Fibroblast of lung (primary cell): ENCODE measurements at places on chromosomes 7 and 10. TPM values are rescaled to one million over a fixed set of nuclear protein-coding genes. Genes with fewer than 3 reads are reported as not detected.

GRCh38 chr7:45573661-45574415 lies at the start of gene ADCY1:
Gene ADCY1, plus strand, starts transcription at chr7:45574368. Its CDS starts 176 bp downstream, at chr7:45574544.
- no peak for DNase-seq

GRCh38 chr10:94428766-94429707 lies 26.7 kb downstream of the TBC1D12 start:
- peak; percentile 90 for DNase-seq

Gene BTBD16
- polyA plus RNA-seq = not detected in 2 replicates

DNA sequence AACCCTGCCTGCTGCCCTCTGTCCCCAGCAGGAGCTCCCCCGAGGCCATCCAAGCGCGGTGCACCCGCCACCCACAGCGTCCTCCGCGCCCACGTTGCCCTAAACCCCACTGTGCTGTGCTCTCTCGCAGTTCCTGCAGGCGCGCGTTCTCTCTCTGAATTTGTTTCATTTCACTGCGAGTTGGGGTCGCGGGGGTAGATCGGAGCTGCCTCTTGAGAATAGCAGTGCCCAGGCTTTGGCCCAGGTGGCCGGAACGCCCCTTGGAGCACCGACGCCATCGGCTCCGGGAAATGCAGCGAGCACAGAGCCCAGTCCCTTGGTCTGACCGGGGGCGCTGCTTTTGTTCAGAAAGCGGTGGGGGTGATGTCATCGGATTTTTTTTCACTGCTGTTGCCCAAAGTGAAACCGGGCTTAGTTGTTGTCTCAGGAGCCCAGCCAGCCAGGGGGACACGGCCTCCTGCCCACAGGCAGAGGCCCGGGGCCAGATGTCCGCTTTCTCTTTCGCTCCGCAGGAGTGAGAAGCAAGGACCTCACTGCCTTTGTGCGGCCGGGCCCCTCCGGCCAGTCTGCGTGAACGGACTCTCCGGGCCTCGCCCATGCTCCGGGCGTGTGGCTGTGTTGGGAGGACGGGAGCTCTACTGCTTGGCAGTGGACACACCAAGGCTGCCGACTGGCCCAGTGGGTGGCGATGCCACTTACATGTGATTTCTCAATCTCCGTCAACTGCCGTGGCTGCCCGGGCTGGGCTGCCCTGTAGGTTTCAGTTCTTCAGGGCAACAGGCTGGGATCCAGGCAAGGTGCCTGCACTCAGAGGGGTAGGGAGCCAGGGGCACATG lies 43.1 kb downstream of the FOXK1 start:
- peak; percentile 96 for DNase-seq

Gene GRM8
- not detected in 2 replicates for polyA plus RNA-seq

DNA sequence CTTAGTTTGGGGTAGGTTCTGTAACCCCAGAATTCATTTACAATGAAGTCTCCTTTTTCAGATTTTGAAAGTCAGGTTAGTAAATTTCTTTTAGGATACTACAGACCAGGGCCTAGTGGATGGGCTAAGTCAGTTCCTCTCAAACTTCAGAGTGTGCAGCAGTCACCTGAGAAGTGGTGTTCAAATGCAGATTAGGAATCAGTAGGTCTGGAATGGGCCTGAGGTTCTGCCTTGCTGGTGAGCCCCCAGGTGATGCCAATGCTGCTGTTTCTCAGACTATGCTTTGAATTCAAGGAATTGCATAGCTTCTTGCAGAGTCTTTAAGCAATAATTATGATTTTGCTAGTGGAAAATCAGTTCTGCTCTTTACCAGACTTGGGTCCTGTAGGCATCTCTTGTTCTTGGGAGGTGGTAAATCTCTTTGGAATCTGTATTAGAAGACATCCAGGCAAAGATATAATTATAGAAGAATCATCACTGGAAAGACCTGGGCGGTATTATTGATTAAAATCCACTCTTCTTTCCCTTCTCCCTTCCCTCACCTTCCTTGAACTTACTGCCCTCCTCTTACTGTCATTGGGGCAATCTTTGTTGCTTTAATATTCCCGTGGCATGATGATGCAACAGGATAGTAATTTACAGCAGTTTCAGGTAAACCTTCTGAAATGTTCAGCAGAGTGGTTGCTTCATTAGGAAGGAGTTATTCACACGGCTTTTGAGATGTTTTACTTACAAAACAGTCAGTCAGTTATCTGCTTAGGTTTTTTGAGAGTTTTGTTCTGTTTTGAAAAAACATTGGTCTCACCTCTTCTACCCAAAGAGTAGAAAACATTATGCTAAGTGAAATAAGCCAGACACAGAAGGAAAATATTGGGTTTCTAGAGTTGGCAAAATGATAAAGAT lies 87.2 kb downstream of the NRF1 start:
- no peak for DNase-seq

GRCh38 chr7:7843240-7843639 lies 124.8 kb upstream of the RPA3 start:
- DNase-seq = no peak

Gene SPACDR
- polyA plus RNA-seq = 0.25 and 0.60 TPM in 2 replicates

Gene PBLD
- polyA plus RNA-seq = 1.3 TPM in 2 replicates

- no peak for DNase-seq
These were observed 66.4 kb downstream of the HK1 start for GRCh38 chr10:69344591-69345252.

DNA sequence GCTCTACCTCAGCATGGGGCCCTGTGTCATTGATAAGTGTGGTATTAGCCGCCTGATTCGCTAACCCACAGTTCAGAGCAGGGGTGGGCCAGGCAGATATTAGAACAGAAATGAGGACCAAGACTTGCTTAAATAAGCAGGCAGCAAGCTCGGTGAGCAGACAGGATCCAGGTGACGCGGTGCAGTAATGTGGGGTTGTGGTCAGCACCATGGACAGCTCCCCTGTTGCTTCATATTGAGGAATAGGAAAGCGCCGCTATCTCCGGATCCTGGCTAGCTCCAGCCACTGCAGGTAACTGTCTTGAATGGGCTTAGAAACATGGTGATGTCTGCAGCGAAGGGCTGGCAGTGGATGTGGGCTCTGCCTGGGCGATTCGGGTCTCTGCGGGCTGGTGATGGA lies 51.3 kb upstream of the GPR26 start:
- DNase-seq = peak; percentile 18

GRCh38 chr7:46152696-46153095 lies 231.6 kb upstream of the IGFBP3 start:
- DNase-seq = no peak

Gene TLL2
- polyA plus RNA-seq = 0.01 and 0.05 TPM in 2 replicates

Gene GPR146
- polyA plus RNA-seq = 0.30 and 2.2 TPM in 2 replicates

- DNase-seq = no peak
These were observed 6.1 kb upstream of the DEPP1 start for GRCh38 chr10:44984671-44985101.

- DNase-seq = no peak
These were observed 122.5 kb upstream of the LANCL2 start for GRCh38 chr7:55242613-55243012.

DNA sequence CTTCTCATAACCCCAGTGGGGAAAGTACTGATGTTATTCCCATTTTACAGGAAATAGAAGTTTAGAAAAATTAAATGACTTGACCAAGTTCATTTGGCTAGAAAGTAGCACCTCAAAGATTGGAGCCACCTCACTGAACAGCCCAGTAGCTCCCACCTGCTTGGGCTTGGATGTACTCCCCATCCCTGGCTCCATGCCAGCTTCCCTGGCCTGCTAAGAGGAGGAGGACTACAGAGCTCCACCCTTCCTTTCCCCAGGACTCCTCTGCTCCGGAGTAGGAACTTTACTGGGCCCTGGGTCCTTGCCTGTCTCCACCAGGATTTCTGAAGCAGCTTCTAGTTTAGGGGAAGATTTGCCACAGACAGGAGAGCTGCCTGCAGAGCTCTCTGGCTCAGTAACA lies 3.1 kb downstream of the HPS6 start:
- DNase-seq = no peak

- DNase-seq = no peak
These were observed 9.7 kb upstream of the ANKRD7 start for GRCh38 chr7:118214833-118215182.

Gene CFAP46
- 0.25 and 0.64 TPM in 2 replicates for polyA plus RNA-seq

Gene TMEM139
- not detected in 2 replicates for polyA plus RNA-seq

Gene RBAK
- polyA plus RNA-seq = 3.0 and 4.3 TPM in 2 replicates

DNA sequence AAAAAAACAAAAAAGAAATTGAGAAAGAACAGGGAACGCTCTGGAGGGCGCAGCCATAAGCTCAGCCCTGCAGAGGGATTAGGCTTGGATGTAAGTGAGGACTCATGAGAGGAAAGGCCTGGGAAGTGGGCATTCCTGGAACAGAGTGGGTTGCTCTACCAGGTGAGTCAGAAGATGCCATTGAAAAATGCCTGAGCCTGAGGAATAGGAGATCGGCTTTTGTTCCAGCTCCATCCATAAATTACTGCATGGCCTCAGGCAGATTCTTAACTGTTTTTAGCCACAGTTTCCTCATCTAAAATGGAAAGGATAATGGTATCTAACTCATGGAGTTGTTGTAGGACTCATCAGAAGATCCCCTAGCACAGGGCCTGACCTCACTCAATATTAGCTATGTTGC lies 1.1 kb upstream of the RGR start:
- no peak for DNase-seq

- DNase-seq = no peak
These were observed 53.2 kb downstream of the ICA1 start for GRCh38 chr7:8208816-8209215.
